CD4-positive, alpha-beta T cell treated with Interleukin-15 for 4 hours (primary cell): ENCODE measurements at places on chromosomes 12 and 14.

DNA sequence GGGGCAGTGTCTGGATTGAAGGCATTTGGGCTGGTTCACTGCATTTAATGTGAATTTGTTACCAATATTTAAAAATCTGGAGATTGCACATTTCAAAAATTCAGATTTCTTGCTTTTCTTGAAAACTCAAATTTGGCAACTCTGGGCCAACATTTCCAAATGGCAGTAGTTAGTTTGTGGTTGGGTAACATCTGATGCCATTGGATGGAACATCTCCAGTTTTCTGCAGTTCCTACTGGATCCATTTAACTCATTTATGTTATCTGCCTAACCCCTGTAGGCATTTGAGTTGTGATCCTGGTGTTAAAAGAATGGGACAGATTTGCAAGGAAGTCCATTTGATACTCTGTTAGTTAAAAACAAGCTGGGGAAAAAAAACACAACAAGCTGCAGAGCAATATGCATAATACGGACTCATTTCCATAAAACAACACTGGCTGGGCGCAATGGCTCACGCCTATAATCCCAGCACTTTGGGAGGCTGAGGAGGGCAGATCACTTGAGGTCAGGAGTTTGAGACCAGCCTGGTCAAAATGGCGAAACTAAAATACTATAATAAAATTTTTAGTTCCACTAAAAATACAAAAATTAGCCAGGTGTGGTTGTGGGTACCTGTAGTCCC is 7.9 kb downstream of the EIF2B2 start:
- no peak for DNase-seq

DNA sequence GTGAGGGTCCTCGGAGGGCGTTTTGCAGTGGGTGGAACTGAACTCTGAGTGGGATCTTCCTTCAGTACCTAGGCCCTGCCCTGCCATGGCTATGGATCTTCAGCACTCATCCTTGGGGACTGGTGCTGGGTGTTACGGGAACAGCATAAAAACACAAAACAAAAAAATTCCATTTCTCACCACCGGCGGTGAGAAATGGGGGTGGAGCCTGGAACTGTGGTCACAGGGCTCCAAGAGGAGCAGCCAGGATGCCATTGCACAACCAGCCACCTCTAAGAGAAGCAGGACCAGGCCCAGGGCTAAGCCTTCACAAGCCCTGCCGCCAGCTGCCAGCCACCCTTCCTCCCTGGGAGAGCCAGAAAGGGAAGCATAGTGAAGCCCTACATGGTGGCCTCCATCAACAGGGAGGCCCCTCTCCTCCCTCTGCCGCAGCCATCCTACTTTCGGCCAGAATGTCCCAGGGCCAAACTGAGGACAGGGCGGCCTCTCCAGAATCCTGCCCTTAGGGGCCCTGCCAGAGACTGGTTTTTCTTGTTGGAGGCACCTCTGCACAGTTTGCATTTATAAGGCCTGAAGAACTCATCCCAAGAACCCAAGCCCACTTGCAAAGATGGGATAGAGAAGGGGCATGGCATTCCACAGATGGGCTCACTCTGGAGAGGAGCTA is 76.5 kb downstream of the VCPKMT start:
- no peak for DNase-seq

GRCh38 chr14:64763801-64764621 is 59.8 kb downstream of the PLEKHG3 start:
- DNase-seq = no peak

DNA sequence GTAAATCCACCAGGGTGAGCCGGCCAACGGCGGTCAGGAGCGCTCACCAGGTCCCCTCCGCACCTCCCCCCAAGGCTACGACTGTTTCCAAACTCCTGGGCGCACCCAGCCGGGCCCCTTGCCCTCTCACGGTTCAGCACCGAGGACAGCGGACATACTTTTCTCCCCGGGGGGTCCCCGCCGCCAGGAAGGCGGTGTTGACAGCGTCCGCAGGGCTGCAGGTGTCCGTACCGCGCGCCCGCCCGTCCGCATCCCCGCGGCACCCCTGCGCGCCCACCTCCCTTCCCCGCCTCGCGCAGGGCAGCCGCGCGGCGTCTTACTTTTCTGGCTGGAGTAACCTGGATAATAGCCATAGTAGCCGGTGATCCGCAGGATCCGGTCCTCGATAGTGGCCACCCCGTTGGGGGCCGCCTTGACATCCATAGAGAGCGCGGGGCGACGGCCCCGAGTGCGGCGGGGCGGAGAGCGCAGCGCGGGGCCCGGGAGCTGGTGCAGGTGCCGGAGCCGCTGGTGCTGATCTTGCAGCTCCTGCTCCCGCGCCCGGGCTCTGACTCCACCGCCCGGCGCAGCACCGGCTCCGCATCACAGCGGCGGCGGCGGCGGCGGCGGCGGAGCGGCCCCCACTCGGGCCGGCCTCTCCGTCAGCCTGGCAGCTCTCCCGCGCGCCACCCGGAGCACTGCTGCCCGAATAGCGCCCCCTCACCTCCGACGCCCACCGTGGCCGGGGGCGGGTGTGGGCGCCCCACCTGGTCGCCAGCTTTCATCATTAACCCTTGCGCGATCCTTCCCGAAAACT is at the start of gene SLC35F4:
TSS of gene SLC35F4 (minus strand) at position 690 of the 796 bp plus-strand sequence.
- DNase-seq = no peak

DNA sequence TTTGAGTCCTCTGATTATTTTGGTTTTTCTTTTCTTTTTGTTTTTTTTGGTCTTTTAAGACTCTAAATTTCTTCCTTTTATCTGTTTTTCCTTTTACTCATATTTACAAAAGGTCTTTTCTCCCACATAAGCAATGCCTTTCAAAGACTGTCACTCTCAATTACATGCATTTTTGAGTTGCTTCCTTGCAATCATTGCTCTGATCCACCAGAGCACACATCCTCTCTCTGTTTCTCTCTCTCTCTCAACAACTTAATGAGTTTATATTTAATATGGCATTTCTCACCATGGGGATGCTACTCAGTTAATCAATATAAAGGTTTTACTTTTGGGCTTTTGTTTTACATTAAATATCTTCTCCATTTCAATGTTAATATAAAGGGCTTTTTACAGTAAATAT is 62.7 kb upstream of the OR10AD1 start:
- DNase-seq = no peak

GRCh38 chr14:32068708-32069107 is 8.4 kb upstream of the ARHGAP5 start:
- DNase-seq = no peak

- no peak for DNase-seq
These were observed 92.7 kb downstream of the LRRC74A start for GRCh38 chr14:76918782-76919394.

DNA sequence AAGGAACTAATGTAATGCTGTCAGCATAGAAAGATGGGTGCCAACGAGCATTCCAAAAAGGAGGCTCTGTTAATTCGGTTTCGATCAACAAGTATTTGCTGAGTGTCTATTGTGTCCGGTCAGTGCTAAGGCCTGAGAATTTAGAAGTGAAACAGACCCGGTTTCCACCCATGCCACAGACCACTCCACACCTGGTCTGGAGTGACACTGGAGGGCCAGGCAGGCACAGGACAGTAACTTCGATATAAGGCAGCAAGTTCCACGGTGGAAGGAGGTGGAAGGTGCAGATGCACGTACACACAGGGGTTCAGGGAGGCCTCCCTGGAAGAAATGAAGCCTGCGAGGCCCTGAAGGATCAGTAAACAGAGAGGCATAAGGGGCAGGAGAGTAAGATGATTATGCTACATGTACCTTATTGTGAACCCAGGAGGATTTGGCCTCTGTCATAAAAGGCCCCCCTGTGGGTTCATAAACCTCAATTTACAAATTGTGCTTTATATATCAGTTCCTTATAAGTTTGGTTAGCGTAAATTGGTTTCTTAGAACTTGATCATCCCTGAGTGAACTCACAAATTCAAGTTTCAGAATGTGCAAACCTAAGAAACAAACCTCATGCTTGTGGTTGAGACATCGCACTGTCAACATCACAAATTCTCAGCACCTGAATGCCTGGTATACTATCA is 25.9 kb downstream of the SSH1 start:
- peak; percentile 22 for DNase-seq

GRCh38 chr14:101862177-101862576 is 100.7 kb downstream of the PPP2R5C start:
- DNase-seq = no peak

GRCh38 chr12:6831450-6831995 is 3.3 kb downstream of the P3H3 start:
- DNase-seq = no peak

- DNase-seq = no peak
These were observed 22.9 kb upstream of the CACNA1C start for GRCh38 chr12:2029851-2030250.

DNA sequence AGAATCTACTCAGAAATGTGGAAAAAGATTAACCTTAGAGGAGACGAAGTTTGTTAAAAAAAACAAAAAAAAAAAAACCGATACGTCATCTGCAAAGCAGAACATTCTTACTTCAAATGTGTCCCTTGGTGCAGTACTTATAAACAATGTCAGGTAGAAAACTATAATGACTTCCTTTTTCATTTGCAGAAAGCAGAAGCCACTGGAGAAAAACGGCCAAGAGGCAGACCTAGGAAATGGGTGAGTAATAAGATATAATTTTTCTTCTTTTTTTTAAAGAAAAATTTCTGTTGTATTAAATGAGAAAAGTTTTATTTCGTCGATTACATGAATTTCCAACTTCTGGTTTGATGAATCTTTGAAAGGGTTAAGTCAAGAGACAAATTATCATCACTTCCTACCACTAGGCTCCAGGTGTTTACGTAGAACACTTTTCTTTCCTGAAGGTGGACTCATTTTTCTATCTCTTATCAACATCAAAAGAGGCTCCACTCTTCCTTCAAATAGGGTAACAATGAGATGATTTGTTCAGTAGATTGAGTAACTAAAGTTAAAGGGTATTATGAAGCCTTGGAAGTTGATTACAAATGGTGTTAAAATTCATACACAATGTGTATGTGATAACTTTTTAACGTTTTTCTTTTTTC is 14.2 kb downstream of the HMGA2 start:
- DNase-seq = no peak

- DNase-seq = no peak
These were observed 7.5 kb upstream of the LHX5 start for GRCh38 chr12:113479216-113479589.

DNA sequence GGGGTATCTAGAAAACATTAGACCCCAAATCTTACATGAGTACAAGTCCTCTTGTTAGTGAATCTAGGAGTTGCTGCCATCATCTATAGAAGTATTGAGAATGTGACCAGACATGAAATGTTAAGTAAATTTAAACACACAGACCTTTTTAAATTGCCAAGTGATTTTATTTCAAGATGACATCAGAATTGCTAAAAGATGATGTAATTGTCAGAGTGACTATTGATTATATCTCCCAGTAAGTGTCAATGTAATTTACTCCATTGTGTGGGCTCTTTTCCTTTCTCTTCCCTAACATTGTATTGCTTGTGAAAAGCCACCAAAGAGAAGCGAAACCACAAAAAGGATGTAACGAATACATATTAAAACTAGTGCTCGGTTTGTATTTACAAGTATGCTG is 16.8 kb downstream of the ADAM21 start:
- DNase-seq = no peak

DNA sequence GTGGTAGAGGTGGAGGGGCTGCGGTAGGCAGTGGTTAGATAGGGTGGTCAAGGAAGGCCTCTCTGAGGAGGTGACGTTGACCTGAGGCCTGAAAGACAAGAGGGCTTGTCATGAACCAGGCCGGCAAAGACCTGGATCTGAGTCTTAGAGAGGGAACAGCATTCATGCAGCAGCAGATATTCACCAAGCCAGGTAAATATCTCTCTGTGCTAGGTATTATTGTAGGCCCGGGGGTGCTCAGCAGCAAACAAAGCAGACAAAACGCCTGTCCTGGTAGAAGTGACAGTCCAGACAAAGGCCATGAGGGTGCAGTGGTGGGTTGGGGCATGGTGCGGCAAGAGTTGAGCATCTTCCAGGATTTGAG is 117.6 kb downstream of the PTPN11 start:
- no peak for DNase-seq

DNA sequence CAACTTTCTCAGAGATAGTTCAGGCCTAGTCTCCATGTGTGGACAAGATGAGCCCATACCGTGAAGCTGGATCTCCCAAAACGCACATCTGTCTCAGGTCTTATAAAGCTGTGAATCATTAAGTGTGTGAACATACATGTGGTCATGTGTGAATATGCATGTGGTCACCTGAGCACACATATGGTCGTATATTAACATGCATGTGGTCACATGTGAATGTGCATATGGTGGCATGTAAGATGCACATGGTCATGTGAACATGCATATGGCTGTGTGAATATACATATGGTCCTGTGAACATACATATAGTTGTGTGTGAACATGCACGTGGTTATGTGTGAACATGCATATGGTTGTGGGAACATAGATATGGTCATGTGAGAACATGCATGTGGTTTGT is 172.5 kb upstream of the PZP start:
- no peak for DNase-seq

- no peak for DNase-seq
These were observed 54.8 kb downstream of the SAMD4A start for GRCh38 chr14:54621686-54622085.

- DNase-seq = no peak
These were observed 78.0 kb upstream of the DICER1 start for GRCh38 chr14:95235351-95235750.

GRCh38 chr14:60565211-60565610 is 56.3 kb downstream of the SIX6 start:
- no peak for DNase-seq

DNA sequence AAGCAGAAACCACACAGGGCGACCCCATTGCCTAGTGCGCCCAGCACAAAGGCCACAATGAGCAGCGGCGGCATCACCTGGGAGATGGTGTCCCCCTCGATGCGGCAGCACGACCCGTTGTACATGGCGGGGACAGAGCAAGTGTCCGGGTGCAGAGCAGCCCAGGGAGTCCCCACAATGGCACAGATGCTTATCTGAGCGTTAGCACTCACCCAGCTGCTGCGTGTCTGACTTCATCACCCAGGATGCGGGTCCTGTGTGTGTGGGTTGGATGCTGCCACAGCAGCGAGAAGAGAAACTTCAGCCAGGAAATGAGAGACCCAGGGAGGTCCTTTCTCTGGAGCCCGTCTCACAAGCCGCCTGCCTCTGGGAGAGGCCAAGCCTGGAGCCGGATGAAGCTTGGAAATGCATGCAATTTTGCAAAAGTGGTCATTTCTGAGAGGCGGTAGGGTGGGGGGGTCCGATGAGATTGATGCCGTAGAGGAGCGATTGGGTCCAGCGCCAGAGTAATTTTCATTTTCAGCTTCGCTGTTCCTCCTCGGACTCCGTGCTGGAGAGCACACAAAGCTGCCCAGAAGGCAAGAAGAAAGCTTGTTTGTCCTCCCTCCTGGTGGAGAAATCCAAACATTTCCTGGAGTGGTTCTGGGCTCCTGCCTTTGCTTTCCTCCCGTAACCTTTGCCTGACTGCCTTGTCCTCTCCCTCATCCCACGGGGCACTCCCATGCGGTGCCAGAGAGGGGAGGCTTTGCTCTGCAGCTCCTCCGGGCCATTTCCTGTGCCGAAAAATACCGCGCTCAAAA is at the start of gene HCAR1:
TSS of gene HCAR1 (minus strand) at position 630 of the 800 bp plus-strand sequence. CDS start at position 125, 505 bp downstream.
- DNase-seq = peak; percentile 17
